Stomach (tissue), 19 donors: ENCODE measurements at places on chromosomes 3 and 15. TPM values are rescaled to one million over a fixed set of nuclear protein-coding genes. Genes with fewer than 3 reads are reported as not detected.
A peak's percentile ranks its signal among the peaks of the same experiment; 100 is the strongest.

DNA sequence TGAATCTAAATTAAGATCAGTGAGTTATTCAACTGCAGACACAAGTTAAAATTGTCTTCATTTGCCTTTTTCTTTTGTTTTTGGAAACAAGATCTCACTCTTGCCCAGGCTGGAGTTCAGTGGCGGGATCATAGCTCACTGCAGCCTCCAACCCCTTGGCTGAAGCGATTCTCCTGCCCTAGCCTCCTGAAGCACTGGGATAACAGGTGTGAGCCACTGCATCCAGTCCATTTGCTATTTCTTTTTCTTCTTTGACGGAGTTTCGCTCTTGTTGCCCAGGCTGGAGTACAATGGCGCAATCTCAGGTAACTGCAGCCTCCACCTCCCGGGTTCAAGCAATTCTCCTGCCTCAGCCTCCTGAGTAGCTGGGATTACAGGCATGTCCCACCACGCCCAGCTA is 10.3 kb downstream of the RNF168 start:
- H3K36me3 ChIP-seq = no peaks in the 10 kb centered on the region
- DNase-seq = no peak
- H3K4me1 ChIP-seq = peaks cover 11% of the 10 kb centered on the region
- H3K27me3 ChIP-seq = no peaks in the 10 kb centered on the region
- no peak overlapping the region for H3K4me3 ChIP-seq

DNA sequence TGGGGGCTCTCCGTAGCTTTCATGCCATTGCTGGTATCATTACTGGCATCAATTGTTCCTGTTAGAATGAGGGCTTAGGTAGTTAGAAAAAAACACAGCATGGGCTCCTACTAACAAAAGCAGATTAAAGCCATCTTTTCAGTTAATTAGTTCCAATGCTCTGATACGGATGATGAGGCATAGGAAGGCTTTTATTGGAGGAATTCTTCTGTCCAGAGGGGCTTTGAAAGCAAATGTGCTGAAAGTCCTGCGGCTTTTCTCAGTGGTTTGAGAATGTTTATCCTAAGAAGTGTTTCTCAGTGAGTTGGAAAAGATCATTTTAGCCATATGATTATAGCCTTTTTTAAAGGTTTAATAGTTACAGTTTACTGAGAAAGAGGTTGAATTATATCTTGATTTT is 198.5 kb downstream of the THSD4 start:
- no peak overlapping the region for H3K27ac ChIP-seq
- H3K27me3 ChIP-seq = no peaks in the 10 kb centered on the region
- H3K36me3 ChIP-seq = no peaks in the 10 kb centered on the region

- no peaks in the 10 kb centered on the region for H3K27me3 ChIP-seq
- H3K27ac ChIP-seq = no peak overlapping the region
- no peaks in the 10 kb centered on the region for H3K4me1 ChIP-seq
- no peaks in the 10 kb centered on the region for H3K36me3 ChIP-seq
- H3K4me3 ChIP-seq = no peak overlapping the region
- no peak for DNase-seq
Observed at GRCh38 chr15:39747326-39747725, 35.3 kb downstream of the FSIP1 start.

- H3K4me1 ChIP-seq = no peaks in the 10 kb centered on the region
- no peaks in the 10 kb centered on the region for H3K27me3 ChIP-seq
- no peak overlapping the region for H3K27ac ChIP-seq
- DNase-seq = peak; percentile 52
- no peak overlapping the region for H3K4me3 ChIP-seq
Observed at GRCh38 chr3:38960953-38961622, 90.7 kb downstream of the SCN11A start.

Gene ACTRT3
- total RNA-seq = 0.45 TPM

- H3K4me1 ChIP-seq = peaks cover 49% of the 10 kb centered on the region
- peak; percentile 85 for DNase-seq
- H3K27ac ChIP-seq = peak overlapping the region; percentile 92
- H3K27me3 ChIP-seq = no peaks in the 10 kb centered on the region
Observed at GRCh38 chr3:170049146-170050000, 11.6 kb downstream of the GPR160 start.

Gene LNP1
- total RNA-seq = 4.0 TPM

- H3K27ac ChIP-seq = no peak overlapping the region
- no peak overlapping the region for H3K4me3 ChIP-seq
- peaks cover 8% of the 10 kb centered on the region for H3K4me1 ChIP-seq
- no peaks in the 10 kb centered on the region for H3K36me3 ChIP-seq
Observed at GRCh38 chr15:39542385-39543065, 38.4 kb upstream of the THBS1 start.
